ENCODE measurements at places on chromosomes 7 and 10.

- DNase-seq = peak; percentile 57
Observed at GRCh38 chr10:69914398-69915214, 112.9 kb downstream of the COL13A1 start.

DNA sequence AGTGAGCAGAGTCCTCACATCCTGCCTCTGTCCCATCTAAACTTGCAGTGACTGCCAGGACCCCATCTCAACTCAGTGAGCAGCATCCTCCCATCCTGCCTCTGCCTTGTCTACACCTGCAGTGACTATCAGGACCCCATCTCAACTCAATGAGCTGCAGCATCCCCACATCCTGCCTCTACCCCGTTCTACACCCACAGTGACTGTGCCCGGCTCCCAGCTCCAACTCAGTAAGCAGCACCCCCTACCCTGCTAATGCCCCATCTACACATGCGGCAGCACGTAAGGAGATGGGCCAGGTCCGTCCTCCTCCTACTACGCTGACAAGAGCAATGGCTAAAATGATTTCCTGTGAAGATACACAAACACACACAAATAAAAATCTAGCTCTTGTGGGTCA, 65.5 kb downstream of the TNS3 start:
- no peak for DNase-seq

DNA sequence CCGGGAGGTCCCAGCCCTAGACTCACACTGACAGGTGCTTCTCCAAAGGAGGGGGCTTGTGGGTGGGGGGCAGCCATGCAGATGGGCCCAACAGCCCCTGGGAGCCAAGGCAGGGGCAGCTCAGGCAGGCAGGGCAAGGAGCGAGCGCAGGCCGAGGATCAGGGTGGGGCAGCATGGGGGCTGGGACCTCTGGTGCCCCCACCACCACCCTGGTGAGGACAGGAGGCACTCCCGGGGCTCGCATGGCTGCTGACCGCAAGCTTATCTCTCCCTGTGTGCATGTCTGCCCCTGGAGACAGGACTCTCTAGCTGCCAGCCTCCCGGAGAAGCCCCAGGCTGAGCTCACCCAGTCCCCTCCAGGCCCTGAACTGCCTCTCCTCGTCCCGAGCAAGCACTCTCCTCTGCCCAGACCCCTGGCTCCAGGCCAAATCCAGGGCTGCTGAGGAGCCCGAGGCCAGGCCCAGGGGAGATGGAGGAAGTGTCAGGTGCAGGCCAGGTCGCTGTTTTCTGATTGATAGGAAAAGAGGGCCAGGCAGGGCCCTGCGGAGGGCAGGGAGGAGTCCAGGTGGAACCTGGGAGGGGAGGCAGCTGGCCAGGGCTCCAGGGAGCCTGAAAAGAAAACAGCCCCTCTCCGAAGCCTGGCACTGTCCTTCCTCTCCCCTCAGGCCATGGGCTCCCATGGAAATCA, 39.0 kb downstream of the PDGFA start:
- DNase-seq = no peak

DNA sequence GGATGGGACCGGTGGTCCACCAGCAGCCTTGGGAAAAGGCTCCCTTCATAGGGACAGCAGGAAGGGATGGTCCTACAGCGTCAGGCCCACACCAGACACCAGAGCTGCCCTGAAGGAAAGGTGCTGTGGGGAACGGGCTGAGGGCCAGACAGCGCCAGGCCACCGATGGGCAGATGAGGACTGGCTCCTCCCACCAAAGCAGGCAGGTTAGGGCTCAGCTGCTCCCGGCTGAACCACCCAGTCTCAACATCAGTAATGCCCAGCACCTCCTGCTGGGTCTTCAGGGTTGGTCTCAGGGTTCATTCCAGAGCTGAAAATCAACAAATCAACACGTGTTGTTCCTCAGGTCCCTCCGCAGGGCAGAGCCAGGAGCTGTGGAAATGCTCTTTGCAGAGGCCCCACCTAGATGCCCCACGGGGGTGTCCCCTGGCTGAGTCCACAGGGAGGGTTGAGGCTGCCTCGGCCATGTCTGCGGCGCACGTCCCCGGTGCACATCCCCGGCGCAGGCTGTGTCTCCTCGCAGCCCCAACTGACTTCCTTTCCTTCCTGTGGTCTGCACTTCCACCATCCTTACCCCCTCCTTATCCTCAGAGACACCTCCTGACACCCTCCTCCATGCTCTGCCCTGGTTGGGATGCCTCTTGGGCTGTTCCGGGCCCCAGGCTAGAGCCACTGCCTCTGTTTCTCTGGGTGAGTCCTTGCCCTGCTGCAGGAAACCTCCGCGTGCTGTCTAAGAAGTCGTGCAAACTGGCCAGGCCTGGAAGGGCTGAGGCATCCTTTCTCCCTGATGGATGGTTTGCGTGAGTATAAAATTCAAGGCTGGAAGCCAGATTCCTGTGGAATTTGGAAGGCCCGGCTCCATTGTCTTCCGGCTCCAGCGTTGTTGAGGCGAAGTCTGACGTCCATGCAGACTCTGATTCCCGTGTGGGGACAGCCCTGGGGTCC, 32.8 kb upstream of the CFAP46 start:
- peak; percentile 46 for DNase-seq

DNA sequence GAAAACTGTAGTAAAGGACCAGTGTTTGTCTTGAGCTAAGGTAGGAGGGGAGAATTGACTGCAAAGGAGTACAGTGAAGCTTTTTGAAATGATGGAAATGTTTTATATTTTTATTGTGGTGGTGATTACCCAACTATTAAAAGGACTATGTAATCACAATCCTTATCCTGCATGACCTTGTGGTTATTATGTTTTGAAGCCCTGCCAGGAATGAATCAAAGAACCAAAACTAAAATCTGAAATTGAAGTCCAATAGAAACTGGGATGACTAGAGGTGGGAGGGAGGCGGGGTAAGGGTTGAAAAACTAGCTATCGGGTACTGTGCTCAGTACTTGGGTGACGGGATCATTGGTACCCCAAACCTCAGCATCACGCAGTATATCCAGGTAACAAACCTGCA, 8.2 kb downstream of the CCDC7 start:
- no peak for DNase-seq

DNA sequence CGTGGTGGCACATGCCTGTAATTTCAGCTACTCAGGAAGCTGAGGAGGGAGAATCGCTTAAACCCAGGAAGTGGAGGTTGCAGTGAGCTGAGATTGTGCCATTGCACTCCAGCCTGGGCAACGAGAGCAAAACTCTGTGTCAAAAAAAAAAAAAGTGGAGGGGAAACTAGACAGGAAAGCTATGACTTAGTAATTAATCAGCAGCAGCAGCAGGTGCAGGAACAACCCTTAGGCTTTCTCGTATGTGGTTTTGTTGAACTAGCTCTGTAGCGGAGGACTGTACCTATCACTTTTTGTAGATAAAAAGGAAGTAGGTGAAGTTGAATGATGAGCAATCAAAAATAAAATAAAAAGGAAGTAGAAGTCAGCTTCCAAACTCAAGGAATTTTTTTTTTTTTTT, 76.9 kb upstream of the KMT2C start:
- DNase-seq = no peak

- no peak for DNase-seq
Observed at GRCh38 chr7:2903682-2904162, 59.6 kb upstream of the GNA12 start.

DNA sequence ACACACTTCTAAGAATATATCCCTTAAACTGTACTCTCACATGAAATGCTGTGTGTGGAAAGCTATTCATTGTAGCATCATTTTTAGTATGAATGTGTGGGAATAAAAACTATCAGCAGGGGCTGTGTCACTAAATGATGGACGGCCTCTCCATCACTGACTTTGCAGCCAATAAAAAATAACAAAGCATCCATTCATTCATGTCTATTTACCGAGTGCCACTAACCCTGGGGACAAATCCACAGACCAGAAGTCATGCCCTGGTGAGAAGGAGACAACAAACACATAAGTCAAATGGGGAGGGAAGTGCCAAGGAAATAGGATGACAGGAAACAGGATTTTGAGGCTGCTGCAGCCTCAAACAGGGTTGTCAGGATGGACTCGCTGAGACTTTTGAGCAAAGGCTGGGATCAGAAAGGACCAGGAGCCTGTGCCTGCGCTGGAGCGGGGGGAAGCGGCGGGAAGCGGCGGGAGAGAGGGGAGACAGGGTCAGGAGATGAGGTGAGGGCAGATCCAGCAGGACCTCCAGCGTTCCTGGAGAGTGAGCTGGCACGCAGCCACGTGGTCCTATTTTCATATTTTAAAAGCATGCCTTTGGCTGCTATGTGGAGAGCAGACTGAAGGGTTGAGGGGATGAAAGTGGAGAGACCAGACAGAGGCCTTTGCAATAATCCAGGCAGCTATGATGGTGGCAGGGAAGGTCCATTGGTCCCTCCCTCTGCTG, 2.2 kb upstream of the NOM1 start:
- no peak for DNase-seq

- DNase-seq = peak; percentile 42
Observed at GRCh38 chr7:519484-520390, at the start of gene PDGFA. TSS of gene PDGFA (minus strand) at chr7:519846. CDS start at chr7:519001, 845 bp downstream.

GRCh38 chr10:110505130-110505770, 7.5 kb downstream of the DUSP5 start:
- DNase-seq = no peak

DNA sequence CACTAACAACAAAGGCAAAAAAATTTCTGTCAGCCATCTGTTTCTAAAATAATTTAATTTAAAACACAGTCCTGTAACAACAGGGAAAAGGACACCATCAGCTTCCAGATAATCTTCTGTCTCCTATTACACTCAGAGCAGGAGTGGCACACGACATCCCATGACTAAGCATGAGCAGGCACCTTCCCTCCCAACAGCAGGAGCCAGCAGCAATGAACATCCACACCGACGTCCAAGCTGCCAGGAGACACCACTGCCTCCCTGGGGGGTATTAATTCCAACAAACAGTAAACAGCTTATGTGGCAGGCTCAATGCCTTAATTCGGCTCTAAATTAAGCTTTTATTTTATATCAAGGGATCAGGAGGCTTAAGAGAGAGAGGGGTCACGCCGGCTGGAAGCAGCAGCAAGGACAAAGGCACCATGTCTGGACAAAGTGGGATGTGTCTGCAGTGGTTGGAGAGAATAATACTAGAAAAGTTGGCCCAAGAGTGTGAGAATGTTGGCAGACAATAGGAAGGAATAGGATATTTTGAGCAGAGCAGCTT, 45.7 kb downstream of the KIAA1549 start:
- peak; percentile 82 for DNase-seq

DNA sequence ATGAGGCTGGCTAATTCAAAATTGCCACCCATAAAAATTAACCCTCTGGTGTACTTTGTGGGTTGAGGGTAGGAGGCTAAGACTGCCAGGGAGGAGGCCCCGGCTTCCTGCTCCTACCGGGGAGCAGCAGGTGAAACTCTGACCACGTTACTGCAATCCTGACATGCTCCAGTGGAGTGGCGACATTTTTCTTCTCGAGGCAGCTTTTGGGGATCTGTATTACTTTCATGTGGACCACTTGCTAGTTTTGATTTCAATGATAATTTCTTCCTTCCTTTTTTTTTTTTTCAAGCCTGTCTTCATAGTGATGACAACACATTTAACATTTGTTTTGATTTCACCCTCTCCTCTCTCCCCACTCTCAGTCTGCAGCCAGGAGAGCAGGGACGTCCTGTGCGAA, 14.6 kb downstream of the GATA3 start:
- no peak for DNase-seq

- no peak for DNase-seq
Observed at GRCh38 chr7:56174875-56175760, 58.9 kb upstream of the NUPR2 start.

GRCh38 chr7:95808396-95808795, 36.0 kb downstream of the DYNC1I1 start:
- DNase-seq = no peak

DNA sequence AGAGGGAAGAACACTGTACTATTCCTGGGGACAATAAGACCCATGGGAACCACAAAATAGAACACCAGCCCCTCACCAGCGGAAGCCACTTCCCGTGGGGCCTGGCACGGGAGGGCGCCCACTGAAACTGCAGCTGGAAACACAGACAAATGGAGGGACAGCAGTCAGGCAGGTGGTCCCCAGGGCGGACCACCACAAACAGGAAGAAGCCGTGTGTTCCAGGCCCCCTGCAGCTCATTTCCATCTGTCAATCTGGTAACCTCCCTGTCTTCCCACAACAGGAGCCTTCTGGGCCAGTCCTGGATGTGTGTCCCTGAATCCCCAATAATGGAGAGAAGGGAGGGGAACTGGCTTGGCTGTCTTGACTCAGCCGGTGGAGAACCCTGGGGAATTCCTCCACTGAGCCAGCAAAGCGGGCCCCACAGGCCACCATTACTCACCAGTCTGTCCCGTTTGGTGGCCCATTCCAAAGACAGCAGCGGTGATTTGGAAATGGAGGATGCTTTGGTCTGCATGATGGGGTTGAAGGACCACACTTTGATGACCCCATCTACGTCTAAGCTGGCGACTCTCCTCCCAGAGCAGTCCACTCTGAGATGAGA, 16.7 kb downstream of the WDR91 start:
- no peak for DNase-seq

DNA sequence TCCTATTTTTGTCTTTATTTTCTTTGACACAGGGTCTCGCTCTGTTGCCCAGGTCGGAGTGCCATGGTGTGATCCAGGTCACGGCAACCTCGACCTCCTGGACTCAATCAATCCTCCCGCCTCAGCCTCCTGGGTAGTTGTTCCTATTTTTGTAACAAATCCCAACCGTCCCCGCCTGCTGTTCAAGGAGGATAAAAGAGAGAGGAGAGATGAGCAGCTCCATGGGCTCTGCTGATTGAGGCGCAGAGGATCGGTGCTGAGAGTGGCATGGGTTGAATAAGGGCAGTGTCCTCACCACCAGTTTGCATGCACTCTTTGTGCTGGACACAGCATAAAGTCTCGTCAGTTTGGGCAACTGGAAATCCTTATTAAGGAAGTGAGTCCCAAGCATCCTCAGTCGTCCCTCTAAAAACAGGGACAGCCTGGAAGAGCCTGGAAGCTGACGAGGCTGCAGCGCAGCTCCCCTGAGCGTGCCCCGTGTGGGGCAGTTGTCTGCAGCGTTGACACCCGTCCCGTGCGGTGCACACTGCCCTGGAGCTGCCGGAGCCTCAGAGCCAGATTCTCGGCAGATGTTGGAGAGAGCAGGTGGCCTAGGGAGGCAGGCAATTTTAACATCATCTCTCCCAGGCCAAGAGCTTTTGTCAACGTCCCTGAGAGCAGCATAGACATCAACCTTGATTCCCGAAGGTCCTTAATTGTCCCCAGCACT, 404.2 kb upstream of the RNF32 start:
- no peak for DNase-seq

GRCh38 chr10:3503299-3503698, 281.7 kb downstream of the KLF6 start:
- DNase-seq = no peak

- peak; percentile 94 for DNase-seq
Observed at GRCh38 chr10:68666280-68666760, 54.7 kb upstream of the CCAR1 start.

DNA sequence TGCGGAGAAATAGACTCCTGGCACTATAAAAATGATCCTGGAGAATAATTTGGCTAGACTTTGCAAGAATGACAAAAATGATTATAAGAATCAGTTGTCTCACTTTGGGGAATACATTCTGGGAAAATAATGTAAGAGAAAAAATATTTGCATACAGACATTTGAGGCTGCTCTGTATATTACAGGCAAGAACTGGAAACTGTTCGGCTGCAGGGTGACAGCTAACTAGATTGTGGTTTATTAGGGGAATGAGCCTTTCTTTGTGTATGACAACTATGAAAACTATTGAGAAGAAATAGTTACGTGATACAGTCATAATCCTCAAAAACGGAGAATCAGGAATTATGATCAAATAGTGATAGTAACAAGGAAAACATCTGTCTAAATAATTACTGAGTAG, 8.6 kb downstream of the TRIM56 start:
- DNase-seq = peak; percentile 95
